ENCODE measurements at places on chromosomes 11 and 22. TPM values are rescaled to one million over a fixed set of nuclear protein-coding genes. Genes with fewer than 3 reads are reported as not detected.

DNA sequence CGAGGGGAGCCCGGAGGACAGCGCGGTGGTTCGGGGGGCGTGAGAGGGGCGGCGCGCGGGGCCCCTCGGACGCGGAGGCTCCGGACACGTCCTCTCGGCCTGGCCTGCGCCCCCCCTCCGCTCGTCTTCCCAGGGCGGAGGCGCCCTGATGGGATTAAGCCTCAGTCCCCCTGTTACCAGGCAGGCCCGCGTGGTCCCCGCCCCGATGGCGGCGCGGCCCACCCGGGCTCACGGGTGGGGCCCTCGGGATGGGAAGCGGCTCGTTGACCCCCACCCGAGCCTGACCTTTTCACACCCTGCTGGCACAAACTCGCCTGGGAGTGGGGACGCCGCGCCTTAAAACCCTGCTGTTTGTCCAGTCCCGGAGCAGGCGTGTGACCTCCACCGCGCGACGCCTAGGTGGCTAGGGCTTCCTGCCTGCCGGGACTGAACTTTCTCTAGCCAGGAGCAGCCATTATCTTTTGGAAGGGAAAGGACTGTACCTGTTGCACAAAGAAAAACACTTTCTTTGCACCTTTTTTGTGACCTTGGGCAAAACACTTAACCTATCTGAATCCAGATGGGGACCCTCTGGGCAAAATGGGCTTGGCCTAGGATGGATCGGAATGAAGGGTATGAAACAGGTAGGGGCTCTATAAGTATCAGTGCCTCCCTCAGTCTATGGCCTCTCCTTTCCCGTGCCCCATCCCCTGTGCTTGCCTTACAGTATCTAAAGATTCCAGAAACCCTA lies 1.0 kb downstream of the KIAA1671 start:
- DNase-seq = no peak

- DNase-seq = no peak
These were observed 59.8 kb downstream of the TIMP3 start for GRCh38 chr22:32861330-32861729.

- no peak for DNase-seq
These were observed 191.9 kb upstream of the DDI1 start for GRCh38 chr11:103844327-103845215.

DNA sequence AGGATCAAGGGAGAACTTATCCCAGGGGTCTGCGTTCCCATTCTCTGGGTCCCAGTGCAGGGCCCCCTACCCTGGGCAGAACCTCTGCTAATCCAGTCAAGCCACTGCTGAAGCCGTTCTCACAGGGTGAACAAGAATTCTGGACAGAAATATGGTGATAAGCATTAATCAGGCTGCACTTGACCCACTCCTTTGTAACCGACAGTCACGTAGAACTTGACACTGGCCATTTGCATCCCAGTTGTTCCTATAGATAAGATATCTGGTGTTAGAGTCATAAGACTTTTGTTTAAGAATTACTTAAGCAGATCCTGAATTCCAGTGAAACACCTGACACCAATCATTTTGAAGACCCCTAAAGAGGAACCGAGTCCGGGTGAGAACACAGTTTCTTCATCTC lies 107.5 kb upstream of the THY1 start:
- DNase-seq = no peak

YPEL4 gene
- total RNA-seq = 0.32 TPM

DNA sequence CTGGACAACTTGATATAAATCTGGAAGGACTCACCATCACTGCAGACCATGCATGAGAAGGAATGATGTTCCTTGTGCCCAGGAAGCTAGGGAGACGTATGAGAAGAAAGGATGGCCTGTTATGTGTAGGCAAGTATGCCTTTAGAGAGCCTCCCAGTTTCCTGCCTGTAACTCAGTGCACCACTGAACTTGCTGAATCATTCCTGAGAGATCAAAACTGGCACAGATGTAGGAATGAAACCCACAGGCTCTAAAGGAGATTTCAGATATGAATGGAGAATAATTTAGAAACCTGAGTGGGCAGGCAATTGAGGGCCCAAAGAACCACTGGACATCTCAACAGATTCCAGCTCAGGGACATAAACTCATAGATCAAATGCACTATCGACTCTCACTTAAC lies 38.4 kb upstream of the PRSS23 start:
- no peak for DNase-seq

- no peak for DNase-seq
These were observed 25.1 kb downstream of the ELFN2 start for GRCh38 chr22:37402184-37402506.

DBX1 gene
- total RNA-seq = not detected

DNA sequence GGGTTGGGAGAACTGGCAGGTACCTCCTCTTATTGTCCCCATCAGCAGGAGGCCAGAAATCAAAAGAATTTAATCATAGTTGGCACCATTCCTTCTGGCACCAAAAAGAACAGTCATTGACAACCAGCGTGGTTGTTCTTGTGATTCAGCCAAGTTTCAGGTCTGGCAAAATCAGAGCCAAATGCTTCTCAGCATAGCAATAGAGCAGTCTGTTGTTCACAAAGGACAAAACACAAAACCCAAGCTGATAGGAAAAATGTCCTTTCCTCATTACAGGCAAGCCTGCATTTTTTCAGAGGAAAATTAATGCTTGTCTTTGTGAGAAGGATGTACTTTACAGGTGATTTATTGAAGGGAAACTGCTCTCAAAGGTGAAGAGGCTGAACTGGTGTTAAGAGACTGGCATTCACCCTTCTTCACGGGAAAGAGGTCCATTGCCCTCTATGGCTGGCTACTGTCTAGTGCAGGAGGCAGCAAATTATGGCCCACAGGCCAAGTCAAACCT lies 241.8 kb upstream of the ARHGAP42 start:
- DNase-seq = no peak

DNA sequence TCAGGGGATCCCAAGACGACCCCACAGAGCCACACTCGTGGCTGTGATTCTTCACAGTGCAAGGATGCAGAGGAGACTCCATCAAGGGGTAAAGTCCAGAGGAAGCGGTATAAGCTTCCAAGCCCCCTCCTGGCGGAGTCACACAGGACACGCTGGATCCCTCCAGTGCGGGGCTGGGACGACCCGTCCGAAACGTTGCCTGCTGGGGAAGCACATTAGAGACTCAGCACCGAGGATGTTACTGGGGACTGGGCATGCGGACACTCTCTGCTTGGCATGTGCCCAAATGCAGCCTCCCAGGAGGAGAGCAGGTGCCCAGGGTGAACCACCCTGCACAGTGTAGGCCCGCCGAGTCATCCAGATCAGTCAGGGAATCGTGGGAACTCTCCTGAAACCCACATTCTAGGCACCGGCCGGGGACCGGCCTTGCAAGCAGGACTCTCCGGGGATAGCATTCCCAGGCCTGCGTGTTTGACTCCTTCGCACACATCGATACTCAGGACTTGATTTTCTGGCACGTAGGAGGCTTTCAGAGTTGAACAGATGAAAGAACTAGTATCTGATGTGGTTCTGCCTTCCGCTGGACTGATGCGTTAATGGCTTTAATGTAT lies 229.8 kb downstream of the TBC1D22A start:
- DNase-seq = no peak

DNA sequence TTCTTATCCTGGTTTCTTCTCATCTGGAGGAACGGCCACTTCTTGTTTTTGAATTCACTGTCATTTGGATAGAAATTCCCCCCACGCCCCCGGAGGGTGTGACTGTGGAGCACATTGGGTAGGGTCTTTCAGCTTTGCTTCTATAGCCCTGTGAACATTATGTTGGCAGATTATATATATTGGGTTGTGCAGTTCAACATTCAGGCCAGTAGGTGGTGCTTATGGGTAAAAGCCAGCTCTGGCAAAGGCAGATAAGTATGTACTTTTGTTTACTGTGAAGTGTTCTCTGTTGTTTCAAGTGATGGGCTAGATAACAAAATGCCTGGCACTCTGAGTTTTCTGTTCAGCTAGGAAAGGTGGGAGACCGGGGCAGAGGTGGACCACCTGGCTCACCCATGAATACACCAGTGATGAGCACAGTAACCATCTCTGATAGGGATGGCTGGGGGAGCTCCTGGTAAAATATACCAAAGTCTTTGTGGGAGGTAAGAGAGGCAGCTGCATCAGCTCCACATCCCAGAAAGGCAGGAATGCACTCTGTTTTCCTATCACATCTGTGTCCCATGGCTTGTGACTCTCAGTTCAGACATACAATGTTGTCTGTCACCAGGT lies 1348.2 kb upstream of the RAG2 start:
- no peak for DNase-seq

- DNase-seq = no peak
These were observed at the start of gene DCHS1 for GRCh38 chr11:6655790-6656583. DCHS1 (minus strand) TSS chr11:6655809; CDS start chr11:6641613, 14,196 bp downstream.

DNA sequence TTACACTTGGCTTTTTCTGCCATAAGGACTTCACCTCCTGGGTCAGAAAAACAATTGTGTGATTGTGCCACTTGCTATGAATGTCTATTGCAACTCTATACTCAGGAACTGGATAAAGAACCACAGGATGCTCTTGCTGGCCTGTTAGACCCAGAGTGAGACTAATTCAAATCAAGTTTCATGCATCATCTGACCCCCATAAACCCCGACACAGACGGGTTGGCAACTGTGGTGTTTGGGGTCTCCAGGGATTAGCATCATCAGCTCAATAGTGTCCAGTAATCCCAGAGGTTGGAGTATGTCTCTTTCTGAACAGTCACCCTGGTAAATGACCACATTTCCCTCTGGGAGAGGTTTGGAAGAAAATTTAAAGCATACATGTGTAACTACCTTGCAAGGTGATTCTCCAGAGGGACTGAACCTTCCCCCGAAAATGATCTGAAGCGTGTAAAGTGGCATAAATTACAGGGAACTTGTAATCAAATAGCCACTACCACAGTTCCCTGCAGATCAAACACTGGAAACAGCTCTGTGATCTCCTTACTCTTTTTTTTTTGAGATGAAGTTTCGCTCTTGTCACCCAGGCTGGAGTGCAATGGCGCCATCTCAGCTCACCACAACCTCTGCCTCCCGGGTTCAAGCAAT lies 1097.6 kb downstream of the TBC1D22A start:
- no peak for DNase-seq

DNA sequence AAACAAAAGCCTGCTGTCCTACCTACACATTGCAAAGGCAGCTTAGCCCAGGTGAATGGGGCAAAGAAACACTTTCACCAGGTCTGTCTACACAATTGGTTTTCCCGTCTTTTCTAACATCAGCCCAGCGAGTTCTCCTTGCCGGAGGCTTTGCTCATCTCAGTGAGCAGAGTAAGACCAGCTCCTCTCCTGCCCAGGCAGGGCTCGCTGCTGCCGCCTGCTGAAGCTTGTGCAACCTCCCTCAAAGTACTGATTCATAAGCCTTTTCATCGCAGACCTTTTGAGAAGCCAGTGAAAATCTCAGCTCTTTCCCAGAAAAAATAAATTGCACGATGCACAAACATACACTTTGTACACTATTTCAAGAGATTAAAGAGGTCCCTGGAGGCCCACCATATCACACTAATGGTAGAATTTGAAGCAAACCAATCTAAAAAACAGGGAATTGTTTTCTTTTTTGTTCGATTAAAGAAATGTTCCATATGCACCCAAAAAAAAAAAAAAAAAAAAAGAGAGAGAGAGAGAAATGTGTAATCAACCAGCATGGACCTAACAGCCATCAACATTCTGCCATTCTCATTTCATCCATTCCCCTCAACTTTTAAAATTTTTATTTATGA lies 328.1 kb upstream of the MPPED2 start:
- peak; percentile 15 for DNase-seq

FAM180B gene
- not detected for total RNA-seq

GRCh38 chr22:49934160-49934890 lies 15.9 kb downstream of the CRELD2 start:
- no peak for DNase-seq

- no peak for DNase-seq
These were observed 1308.3 kb downstream of the TBC1D22A start for GRCh38 chr22:48070760-48071159.

- no peak for DNase-seq
These were observed 584 bp downstream of the NOX4 start for GRCh38 chr11:89490602-89490980.

DNA sequence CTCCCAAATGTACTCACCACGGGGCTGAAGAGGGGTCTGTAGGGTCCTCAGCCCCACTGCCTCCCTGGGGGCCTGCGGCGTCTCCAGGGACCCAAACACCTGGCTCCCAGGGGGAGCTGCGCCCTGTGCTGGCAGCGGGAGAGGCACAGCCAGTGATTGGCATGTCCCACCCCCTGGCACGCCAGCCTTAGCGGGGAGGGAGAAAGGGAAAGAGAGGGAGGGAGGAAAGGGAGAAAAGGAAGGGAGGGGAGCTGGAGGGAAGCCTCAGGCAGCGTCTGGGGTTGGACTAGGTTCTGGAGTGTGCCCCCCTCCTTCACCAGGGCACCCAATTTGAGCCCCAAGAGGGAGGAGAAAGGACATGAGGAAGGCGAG lies at the start of gene CHRM1:
Gene CHRM1 (minus strand): TSS at position 163 of the 372 bp plus-strand sequence. CDS start 10,263 bp downstream, outside the sequence.
- DNase-seq = no peak

- DNase-seq = no peak
These were observed 7.9 kb upstream of the DTX4 start for GRCh38 chr11:59164028-59164427.

MAML2 gene
- total RNA-seq = 2.6 TPM

DNA sequence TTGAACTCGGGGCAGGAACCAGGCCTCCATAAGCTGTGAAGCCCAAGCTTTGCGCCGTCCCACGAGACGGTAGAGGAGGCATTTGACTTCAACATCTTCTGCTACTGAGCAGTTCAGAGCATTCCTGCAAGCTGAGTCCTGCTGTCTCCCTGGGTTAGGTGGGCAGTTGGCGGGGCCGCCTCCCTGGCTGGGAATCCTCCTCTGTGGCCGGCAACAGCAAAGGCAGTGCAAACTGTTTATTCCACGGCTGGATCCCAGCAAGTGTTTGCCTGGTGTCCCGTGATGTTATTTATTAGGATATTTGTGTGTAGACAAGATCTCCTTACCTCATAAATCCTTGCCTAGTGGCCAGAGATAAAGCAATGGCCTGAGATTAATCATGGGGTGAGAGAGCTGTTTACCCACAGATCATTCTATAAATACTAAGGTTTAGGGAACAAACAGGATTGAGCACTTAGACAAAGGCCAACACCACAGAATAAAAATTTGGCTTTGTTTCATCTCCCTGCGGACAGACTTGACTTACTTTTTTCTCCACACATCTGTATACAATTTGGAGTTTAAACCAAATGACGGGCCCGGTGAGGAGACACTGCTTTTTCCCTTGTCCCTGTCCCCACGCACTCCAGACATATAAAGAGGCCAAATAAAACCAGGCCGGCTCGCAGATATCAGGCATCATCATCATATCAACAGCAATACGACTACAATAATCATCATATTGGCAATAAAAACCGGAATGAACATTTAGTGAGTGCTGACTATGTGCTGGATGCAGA lies 63.4 kb downstream of the NAT10 start:
- no peak for DNase-seq

Data from HCT116 (cell line).